ENCODE measurements at places on chromosomes 7 and 10. TPM values are rescaled to one million over a fixed set of nuclear protein-coding genes. Genes with fewer than 3 reads are reported as not detected.

The GIMAP8 gene
- polyA plus RNA-seq = 0.26 TPM

The ZNF92 gene
- polyA plus RNA-seq = 2.0 TPM

The GPR15LG gene
- polyA plus RNA-seq = 10.4 TPM

The BCCIP gene
- polyA plus RNA-seq = 102 TPM

The NUTM2A gene
- 0.22 TPM for polyA plus RNA-seq

The OR2A5 gene
- not detected for polyA plus RNA-seq

The GLI3 gene
- 2.0 TPM for polyA plus RNA-seq

The CRYGN gene
- not detected for polyA plus RNA-seq

The UNC5B gene
- polyA plus RNA-seq = 1.1 TPM

The TAF6 gene
- 7.6 TPM for polyA plus RNA-seq

The OR6B1 gene
- polyA plus RNA-seq = not detected

The PCLO gene
- polyA plus RNA-seq = 2.1 TPM

The NRG3 gene
- polyA plus RNA-seq = not detected

The HMX3 gene
- polyA plus RNA-seq = not detected

The COL17A1 gene
- 3,374 TPM for polyA plus RNA-seq

The SYT15 gene
- 0.07 TPM for polyA plus RNA-seq

The TEX47 gene
- polyA plus RNA-seq = not detected

The ATP6V0A4 gene
- 0.24 TPM for polyA plus RNA-seq
